CD4-positive, alpha-beta T cell treated with Interleukin-12 subunit alpha and Interleukin-12 subunit beta, for 1 hour (primary cell): ENCODE measurements at places on chromosomes 2 and 18.

GRCh38 chr2:69766014-69766413 lies 24.1 kb downstream of the ANXA4 start:
- DNase-seq: no peak

DNA sequence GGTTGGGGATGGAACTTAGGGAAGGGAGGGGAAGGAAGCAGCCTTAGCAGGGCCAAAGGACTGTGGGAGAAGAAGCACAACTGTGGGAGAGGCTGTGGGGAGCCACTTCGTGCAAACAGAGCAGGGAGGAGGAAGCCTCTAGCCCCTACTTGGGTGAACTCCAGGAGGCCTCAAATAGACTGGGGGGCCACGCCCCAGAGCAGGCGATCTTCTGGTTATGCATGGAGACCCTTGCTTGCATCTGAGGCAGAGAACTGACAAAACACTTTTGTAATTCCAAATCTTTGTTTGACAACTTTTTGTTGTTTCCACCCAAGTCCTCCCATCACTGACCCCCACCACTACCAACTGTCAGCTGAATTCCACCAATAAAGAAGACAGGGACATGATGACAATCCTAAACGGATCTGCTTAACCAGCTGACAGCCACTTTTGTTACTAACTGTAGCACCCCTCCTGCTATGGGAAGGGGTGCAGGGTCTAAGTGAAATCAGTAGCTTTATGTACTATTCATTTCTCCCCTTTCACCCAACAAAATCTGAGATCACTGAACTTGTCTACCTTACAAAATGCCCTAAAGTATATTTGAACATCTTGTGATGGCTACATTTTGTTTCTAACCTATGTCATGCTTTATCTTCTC lies 80.5 kb upstream of the CPO start:
- DNase-seq: no peak

GRCh38 chr18:44737623-44738022 lies 56.9 kb downstream of the SETBP1 start:
- DNase-seq: no peak

DNA sequence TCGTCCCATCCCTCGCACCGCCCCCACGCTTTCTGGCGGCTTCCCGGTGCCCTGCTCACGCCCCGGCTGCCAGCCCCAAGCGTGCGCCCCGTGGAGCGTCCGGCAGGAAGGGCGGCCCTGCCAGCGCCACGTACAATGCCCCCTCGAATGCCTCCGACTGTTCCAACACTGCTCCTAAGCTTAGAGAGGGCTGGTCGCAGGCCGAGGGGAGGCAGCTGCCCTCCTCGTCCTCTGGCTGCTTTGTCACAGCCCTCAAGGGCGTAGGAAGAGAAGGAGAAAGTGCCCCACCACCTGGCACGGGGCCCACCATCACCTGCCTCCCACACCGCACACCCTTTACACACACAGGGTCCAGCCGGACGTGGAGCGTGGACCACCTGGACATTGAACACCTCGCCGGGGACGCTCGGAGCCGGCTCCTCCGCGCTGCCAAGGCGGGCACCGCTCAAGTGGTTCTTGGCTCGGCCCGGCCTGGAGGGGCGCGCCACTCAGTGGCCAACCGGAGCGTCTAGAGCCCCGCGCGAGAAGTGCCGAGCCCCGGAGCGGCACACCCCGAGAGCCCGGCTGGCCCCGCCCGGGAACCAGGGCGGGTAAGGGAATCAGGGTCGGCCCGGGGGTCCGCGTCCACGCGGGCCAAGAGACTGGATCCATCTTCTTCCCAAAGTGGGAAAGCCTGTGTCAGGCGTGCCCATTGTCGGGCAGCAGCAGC lies 830 bp downstream of the DNER start:
- DNase-seq: no peak

GRCh38 chr2:206920310-206920709 lies 19.0 kb upstream of the CPO start:
- DNase-seq: no peak

GRCh38 chr18:45493830-45494229 lies 121.4 kb upstream of the SLC14A2 start:
- no peak for DNase-seq

DNA sequence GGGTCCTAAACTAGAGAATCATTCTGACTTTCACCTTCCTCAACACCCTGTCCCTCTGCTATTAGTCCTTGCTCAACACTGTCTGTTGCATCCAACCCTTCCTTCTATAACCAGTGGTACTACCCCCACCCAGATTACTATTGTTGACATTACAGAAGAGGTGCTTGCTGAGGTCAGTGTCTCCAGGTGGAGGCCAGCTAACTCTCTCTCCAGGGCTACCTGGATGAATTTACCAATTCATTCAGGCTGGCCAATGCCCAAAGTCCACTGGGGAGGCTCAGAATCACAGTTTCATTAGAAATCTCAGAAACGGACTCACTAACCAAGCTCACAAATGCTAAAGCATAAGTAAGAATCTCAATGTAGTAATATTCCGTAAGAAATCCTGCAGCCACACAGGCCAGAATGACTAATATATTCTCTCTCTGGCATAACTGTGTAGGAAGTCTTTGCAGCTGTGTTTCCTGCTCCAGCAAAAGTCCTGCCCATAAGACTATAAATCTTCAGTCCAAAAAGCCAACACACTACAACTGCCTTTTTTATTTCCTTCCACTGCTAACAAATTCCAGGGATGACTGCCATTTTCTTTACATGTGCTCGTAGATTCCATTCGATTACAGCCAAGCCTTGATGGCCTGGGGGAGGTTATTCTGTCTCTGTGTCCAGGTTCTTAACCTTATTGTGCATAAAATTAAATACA lies 10.0 kb upstream of the TTR start:
- no peak for DNase-seq

- DNase-seq: no peak
Measured at GRCh38 chr2:174025271-174026121, 60.3 kb upstream of the SP3 start.
